ENCODE measurements at places on chromosomes 4 and X.

DNA sequence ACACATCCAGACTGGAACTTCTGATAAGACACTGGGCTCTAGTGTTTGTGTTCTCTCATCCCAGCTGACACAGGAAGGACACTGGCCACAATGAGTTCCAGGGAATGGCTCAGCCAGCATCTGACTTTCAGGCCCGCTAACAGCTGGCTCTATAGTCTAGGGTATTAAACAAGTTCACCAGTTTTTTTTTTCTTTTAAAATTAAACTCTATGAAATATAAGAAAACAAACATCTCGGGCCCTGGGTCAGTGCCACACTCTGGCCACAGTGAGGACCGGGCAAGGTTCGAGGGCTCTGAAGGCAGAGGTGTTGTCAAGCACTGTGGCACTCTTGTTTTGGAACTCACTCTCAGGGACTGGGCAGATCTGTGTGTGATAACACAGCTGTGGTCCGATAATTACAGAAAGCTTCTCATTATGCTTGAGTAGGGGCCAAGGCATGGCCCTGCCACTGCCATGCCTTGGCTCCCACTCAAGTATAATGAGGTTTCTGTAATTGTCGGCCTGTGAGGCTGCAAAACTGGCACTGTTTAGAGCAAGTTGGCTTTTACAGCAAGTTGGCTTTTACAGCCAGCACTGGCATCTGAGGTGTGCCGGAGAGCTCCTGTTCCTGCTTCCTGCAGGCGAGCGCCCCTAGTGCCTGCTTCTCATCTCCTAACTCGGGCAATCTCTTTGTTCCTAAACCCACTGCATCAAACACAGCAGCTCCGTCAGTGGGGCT is 62.8 kb downstream of the PPP1R2C start:
- peak; percentile 84 for DNase-seq

DNA sequence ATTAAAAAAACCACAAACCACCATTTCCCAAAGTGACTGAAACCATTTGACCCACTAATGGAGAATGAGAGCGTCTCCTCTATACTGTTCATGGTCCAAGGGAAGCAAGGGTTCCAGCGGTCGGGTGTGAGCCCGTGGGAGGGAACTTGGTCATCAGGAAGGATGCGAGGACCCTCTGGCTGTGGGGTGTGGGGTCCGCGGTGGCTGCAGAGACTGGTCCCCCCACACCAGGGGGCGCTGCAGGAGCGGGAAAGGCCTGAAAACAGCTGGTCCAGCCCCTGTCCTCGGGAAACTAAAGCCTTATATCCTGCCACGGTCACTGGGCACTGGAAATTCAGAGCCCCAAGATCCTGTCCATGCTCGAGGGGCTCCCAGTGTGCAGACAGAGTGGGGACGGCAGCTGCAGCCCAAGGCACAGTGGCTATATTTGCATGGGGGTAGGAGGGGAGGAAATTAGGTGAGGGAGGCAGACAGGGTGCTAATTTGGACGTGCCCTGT is 4.3 kb downstream of the BLOC1S4 start:
- DNase-seq: peak; percentile 66

DNA sequence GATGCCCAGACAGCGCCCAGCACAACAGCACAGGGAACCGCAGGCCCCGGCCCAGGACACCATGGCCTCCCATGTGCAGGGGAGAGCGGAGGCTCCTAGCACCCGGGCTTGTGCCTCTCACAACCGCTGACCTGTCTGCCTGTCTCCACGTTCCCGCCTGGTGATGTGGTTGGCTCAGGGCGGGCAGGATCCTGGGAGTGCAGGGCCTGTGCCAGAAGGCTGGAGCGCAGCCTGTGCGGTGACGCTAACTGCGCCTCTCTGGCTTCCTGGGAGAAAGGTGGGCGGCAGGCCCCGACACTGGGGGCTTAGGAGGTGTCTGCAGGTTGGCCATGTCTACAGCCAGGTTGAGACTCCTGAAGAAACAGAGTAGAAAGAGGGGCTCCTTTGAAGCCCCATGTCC is 48.7 kb downstream of the CPZ start:
- DNase-seq: no peak

GRCh38 chr4:56535915-56536314 is 30.3 kb downstream of the ARL9 start:
- DNase-seq: no peak

- no peak for DNase-seq
Measured at GRCh38 chr4:145886871-145887240, 51.8 kb downstream of the ZNF827 start.

DNA sequence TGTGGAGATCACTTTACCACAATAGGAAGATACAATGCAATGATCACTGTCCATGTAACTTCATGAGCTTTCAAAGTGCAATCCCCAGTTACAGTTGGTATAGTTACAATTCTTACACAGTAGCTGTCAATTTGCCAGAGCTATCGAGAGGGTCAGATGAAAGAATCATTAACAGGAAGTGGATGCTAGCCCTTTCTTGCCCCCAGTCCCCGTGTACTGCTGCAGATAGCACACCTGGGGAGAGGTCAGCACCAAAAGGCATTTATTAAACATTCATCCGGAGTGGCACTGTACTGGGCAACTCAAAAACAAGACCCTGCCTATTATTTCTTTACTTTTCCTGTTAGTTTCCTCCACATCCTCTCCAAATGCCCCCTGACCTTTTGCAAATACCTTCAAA is 47.7 kb downstream of the SOD3 start:
- DNase-seq: no peak

GRCh38 chr4:183504930-183505610 is at the start of gene ING2:
Gene ING2 (plus strand): TSS chr4:183505058. CDS start chr4:183505196, 138 bp downstream.
- peak; percentile 51 for DNase-seq

DNA sequence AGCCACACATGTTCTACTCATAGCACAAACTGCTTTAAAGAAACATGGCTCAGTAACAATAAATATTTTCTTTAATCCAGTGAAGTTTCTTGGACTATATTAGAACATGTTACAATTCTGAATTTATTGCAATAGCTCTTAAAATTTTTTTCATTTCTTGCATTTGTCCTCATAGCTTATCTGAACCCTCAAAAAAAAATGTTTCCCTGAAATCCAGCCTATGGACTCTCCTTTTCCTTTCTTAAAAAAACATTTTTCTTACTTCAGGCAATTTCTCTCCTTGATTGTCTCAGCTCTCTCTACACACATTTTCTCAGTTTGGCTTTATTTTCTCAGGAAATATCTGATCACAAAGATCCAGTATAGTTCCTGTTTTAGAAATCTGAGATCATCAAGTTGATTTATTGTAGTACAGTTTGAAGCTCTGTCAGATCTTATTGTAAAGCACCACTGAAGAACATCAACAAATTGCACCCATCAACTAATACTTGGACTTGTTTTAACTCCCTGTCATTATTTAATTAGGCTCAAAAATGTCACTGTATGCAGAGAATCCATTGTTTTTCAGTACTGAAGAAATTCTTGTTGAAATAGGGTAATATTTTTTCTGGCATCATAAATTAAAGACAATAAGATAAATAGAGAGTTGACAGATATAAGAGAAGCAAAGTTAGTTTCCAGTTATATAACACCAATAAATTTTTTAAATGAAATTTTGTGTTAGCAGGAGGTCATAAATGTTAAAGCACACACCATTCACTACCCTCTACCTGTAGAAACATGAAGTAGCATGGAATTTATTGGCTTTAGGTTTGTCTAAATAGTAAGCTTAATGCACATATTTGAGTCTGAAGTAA is 317.7 kb downstream of the ARHGAP24 start:
- no peak for DNase-seq

- DNase-seq: no peak
Measured at GRCh38 chrX:68935362-68935761, 106.5 kb downstream of the EFNB1 start.

DNA sequence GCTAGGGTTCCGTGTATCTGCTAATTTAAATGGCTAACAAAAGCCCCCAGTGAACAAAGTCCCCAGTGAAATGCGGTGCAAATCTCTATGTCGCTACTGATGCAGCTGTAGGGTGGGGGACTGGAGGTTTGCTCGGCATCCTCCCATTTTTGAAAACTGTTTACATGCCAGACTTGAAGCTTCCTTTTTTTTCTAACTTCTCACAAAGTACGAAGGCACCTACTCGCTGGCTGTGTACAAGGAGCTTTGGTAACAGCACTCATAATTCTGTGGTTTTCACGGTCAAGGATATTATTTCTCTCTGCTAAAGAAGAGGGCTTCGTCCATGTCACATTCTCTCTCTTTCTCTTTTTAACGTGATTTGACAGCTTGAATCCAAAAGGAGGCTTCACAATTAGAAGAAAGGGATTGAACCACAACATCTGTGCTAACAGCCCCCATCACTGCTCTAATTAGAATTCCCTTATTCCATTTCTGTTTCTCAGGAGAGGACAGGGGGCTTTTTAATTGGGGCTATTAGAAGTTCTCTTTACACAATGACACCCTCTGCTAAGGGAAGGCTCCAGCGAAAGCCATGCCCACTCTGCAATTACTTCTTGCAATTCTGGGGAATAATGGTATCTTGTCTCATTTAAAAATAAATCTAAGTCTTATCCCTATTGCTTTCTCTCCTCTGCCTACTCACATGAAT is 46.7 kb downstream of the TMEM156 start:
- no peak for DNase-seq

GRCh38 chrX:147476008-147476407 is 435.7 kb upstream of the FMR1 start:
- DNase-seq: no peak

GRCh38 chr4:120730777-120731320 is 191.7 kb downstream of the PRDM5 start:
- no peak for DNase-seq

DNA sequence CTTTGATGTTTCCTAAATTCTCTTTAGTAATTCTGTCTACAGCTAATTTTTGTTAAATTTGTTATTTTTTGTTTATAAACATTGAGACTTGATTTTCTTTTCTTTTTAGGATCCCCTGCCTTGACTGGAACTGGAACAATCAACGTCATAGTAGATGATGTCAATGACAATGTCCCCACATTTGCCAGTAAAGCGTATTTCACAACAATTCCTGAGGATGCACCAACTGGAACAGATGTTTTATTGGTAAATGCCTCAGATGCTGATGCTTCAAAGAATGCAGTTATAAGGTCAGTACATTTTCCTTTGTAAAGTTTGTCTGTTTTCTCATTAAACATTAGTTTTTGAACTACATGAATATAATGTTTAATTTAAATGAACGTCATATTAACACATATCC is 119.4 kb downstream of the FAT4 start:
- DNase-seq: no peak

DNA sequence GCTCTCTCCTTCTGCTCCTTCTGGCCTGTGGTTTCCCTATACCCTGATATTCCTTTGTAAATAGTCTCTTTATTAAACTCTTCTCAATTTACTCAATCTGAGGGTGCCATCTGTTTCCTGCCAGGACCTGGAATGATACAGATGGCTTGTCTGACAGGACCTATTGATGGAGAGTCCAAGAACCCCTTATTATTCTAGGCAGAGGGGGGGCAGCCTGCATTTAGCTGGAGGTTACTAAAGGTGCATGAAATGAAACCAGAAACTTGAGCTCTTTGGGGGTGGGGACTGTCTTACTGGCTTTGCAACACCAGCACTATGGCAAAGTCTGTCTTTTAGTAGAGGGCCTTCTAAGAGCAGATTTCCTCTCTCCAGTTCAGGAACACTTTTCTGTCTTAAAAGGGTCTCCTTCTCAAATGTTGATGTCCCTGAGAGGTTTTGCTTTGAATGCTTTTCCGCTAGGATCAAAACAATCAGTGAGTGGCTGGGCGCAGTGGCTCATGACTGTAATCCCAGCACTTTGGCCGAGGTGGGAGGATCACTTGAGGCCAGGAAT is 162.5 kb upstream of the MED14 start:
- DNase-seq: no peak

- DNase-seq: no peak
Measured at GRCh38 chr4:38686682-38687081, 22.7 kb downstream of the KLF3 start.

- no peak for DNase-seq
Measured at GRCh38 chrX:35826503-35826902, 28.4 kb downstream of the MAGEB16 start.

GRCh38 chr4:83067058-83067639 is 32.2 kb downstream of the COPS4 start:
- no peak for DNase-seq

DNA sequence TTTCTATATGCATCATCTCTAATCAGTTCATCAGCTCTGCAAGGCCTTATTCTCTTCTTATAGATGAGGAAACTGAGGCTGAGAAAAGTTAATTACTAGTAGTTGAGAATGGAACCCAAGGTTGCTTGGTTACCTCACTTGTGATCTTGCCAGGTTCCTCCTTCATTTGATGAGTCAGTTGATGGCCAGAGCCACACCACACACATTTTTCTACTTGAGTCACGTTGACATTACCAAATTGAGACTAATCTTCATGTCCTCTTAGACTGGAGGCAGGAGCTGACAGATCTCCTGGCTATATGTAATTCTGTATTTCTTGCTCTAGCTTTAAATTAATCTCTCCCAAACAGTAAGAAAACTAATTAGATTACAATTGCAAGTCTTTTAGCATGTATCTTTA is 428.4 kb downstream of the AFF2 start:
- DNase-seq: no peak

GRCh38 chr4:25424539-25425228 is 47.6 kb downstream of the ANAPC4 start:
- DNase-seq: no peak

DNA sequence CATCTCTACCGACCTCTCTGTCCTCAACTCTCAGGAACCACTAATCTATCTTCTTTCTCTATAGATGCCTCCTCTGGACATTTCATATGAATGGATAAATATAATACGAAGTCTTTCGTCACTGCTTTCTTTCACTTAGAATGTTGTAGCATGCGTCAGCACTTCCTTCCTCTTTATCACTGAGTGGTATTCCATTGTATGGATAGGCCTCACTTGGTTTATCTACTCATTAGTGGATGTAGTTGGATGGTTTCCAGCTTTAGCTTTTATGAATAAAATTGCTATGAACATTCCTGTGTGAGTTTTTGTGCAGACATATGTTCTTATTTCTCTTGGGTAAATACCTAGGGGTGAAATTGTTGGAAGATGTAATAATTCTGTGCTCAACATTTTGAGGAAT is 528.2 kb upstream of the FAT1 start:
- DNase-seq: no peak

DNA sequence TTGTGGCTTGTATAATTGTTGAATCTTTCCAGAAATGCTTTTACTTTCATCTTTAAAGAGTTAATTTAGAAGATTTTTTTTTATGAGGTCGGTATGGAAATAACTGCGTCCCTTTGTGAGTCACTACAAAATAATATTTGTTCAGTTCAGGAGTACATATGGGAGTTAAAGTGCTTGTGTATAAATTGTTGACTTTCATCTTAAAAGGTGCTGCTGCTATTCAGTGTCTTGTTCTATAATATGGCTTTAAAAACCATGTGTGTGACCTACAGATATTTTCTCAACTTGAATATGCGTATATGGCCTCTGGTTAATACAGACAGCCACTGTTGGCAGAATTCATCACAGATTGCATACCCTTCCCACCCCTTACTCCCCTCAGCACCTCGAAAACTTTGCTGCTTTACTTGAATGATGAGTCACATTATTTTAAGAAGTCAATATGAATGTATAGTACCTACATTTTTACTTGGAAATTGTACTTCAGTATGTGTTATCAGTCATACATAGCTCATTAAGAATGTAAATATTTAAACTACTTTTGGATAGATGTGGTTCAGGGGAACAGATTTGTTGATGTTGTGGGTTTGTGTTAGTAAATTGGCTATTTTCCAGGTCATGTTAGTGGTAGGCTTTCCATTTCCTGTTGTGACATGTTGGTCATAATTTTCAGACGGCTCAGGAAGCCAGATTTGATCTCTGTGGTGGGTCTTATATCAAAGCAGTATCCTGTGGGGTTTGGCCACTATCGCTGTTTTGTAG is 1.5 kb downstream of the CLCN3 start:
- no peak for DNase-seq

GRCh38 chr4:140154572-140154891 is 548 bp upstream of the MAML3 start:
- no peak for DNase-seq

- no peak for DNase-seq
Measured at GRCh38 chrX:113522814-113523213, 682.2 kb upstream of the AMOT start.

Measured in NCI-H446 (cell line).